ENCODE measurements at places on chromosomes 3 and 15.

DNA sequence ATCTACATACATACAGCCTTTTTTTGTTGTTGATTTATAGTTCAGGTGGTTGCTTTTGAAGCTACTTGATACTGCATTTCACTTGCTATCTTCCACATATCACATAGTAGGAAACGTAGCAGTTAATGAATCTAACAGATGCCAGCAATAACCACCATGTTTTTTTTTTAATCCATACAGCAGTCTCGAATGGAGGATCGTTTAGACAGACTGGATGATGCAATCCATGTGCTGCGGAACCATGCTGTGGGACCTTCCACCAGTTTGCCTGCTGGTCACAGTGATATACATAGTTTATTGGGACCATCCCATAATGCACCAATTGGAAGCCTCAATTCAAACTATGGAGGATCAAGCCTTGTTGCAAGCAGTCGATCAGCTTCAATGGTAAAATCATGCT, 123.2 kb upstream of the CGNL1 start:
- DNase-seq = no peak

DNA sequence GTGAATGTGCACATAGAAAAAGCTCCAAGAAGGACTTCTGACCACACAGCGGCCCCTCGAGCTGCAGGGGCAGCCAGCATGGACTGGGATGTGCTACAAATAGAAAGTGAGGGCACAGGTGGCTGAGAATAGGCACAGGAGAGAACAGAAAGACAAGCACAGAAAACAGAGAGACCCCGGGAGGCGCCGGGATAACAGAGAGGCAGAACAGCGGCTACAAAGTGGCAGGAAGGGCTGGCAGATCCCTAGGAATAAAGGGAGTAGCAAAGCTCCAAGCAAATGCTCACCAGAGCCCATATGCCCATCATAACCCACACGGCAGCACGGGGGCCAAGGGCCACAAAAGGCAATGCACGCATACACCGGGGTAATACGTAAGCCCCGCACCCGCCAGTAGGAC, 201.7 kb upstream of the NSMCE3 start:
- DNase-seq = no peak

- no peak for DNase-seq
These were observed 236.9 kb downstream of the NTRK3 start for GRCh38 chr15:88019656-88020055.

DNA sequence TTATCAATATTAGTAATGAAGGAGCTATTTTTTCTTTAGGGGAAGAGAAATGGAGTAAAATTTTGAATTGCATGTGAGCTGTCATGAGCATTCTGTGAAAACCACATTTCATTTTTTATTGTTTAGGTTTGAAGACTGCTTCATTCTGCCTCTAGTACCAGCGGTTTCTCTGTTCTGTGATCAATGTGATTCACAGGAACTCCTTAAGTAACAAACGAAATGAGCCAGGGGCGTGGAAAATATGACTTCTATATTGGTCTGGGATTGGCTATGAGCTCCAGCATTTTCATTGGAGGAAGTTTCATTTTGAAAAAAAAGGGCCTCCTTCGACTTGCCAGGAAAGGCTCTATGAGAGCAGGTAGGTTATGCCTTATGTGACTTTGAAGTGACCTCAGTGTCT, 13.0 kb downstream of the NIPA2 start:
- no peak for DNase-seq

DNA sequence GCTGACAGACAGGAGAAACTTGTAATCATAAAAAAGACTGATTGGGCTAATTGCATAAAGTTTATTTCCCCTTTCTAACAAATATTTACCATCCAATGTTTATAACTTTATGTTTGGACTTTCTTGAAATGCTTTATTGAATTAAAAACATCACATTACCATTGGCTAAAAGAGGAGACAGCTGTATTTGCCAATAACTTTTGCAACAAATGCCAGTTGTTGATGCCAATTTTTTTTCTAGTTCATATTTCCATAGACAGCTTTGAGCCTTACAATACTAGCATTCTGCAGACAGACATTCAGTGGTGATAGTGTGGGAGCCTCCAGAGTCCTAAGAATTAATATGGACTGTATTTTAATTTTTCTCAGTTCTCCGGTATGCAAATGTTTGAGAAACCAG, 198.4 kb downstream of the ADAMTS17 start:
- DNase-seq = no peak

- peak; percentile 34 for DNase-seq
These were observed 10.6 kb downstream of the DNAJB8 start for GRCh38 chr3:128455786-128456748.

DNA sequence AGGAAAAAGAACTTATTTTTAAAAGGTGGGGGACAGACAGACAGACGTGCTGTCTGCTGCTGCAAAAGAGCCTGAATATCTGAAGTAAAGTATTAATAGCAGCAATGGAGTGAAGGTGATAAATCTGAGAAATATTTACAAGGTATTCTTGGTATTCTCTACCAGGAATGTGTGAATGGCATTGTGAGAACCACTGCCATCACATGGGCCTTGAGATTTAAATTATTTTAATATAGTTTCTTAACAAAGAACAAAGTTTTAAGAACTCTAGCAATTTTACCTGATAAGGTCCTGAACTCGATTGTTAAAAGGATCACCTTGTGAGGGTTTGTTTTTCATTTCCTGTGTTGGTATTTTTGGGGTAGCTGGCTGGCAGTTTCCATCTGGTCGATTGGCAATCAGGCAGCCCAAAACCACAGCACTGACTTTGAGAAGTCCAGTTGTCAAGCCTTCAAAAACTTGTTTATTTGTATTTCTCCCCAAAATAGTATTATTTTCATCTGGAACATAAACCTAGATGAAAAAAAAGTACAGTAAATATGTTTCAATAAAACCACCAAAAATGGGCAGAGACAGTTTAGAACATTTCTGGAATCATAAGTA, 97.3 kb downstream of the ISL2 start:
- DNase-seq = peak; percentile 39

- no peak for DNase-seq
These were observed 5.6 kb downstream of the CTXND1 start for GRCh38 chr15:80246425-80246894.

DNA sequence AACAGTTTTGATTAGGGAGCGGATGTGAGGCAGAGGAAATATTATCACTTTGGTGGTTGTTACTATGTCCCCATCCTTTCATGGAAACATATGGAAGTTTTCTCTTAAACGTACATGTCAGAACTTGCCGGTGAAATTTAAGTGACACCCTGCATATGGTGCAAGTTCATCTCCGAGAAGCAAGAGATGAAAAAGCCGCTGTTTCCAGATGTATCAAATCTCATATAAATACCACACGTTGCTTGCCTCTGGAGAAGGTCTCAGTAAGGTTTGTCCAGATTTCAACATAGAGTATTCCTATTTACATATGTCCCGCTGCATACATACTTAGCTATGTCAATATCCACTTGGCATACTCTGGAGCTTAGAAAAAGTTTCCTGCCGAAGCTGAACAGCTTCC, 172.2 kb upstream of the ICE2 start:
- DNase-seq = no peak

Data from GM23248 (cell line).